ENCODE measurements at places on chromosomes 2 and 18.

GRCh38 chr2:144414324-144414845 is 105.5 kb downstream of the ZEB2 start:
- no peak for DNase-seq

DNA sequence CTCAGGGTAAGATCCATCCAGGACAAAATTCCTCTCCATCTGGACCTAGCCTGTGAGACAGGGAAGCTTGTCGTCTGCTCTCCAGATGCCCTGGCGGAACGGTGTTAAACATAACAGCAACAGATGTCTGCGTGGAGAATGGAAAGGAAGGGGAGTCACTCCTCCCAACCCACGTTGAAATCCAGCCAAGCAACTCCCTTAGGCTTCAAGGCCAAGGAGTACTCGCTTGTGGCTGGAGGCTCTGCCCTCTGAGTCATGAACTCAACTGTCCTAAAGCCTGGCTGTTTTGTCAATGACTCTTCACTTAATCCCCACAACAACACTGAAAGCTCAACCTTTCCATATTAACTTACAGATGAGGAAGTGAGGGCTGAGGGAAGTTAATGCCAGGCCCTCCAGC is 42.2 kb downstream of the TPO start:
- DNase-seq = no peak

DNA sequence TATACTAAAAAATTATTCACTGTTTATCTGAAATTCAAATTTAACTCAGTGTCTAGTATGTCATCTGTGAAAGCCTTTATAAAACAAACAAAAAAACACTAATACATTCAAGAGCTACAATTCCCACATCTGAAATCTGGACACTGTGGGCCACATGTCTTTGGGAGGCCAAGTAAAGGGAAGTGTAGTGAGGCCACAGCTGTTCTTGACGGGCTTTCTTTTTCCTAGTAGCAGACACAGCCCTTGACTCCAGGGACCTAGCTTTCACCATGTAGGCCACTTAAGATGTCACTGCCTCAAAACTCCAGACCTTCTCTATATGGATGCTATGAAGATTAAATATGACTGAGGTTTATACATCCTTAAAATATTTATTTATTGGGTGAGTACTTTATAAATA is 91.1 kb downstream of the RBMS1 start:
- DNase-seq = no peak

GRCh38 chr2:100817388-100817985 is 2.5 kb upstream of the NPAS2 start:
- DNase-seq = no peak

- DNase-seq = no peak
These were observed 79.2 kb upstream of the CDH2 start for GRCh38 chr18:28256166-28256565.

- DNase-seq = no peak
These were observed 35.7 kb upstream of the MAT2A start for GRCh38 chr2:85503168-85503850.

GRCh38 chr18:46001892-46002291 is 34.8 kb upstream of the EPG5 start:
- DNase-seq = no peak

GRCh38 chr2:166803373-166804000 is 84.8 kb upstream of the XIRP2 start:
- DNase-seq = no peak

GRCh38 chr2:39304200-39304599 is 60.4 kb upstream of the CDKL4 start:
- no peak for DNase-seq

- DNase-seq = no peak
These were observed 599.9 kb downstream of the TMEM182 start for GRCh38 chr2:103361712-103362111.

DNA sequence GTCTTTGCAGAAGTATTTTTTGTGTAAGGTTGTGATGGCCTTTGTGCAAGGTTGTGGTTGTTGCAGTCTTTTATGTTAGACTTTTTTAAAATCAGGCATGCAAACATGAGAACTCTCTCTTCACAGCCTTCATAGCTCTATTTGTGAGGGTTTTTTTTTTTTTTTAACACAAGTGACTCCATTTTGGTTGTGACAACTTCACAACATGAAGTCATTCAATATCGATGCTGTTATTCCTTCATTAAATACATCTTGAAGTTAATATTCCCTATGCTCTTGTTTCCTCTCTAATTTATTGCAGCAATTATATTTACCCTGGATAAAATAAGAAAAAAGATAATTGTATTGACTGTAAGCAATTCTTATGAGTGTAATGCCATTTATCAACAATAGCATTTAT is 35.5 kb downstream of the DHRS9 start:
- no peak for DNase-seq

- no peak for DNase-seq
These were observed 19.1 kb downstream of the COL3A1 start for GRCh38 chr2:188993247-188993646.

DNA sequence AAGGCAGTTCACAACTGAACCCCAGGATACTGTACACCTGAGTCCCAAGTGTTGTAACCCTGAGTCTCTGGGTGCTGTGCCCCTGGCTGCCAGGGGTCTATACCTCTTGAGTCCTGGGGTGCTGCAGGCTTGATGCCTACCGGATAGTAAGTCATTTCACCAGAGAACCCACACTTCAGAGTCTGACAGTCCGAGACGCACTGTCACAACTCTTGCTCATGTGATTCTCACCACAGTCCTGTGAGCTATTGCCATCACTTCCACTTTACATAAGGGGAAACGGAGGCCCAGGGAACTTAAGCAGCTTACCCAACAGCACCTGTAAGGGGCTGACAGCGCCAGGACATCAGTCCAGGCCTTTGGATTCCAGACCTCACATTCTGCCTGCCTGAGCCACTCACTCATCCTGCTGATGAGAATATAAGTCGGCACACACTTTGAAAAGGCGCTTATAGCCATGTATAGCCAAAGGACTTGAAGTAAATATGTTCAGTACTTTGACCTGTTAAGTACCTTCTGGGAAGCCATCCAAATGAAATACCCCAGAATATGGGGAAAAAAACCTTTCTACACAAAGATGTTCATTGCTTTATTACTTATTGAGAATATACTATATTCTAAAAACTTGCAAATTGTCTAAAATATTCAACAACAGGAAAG is 180.7 kb upstream of the ID2 start:
- DNase-seq = no peak

DNA sequence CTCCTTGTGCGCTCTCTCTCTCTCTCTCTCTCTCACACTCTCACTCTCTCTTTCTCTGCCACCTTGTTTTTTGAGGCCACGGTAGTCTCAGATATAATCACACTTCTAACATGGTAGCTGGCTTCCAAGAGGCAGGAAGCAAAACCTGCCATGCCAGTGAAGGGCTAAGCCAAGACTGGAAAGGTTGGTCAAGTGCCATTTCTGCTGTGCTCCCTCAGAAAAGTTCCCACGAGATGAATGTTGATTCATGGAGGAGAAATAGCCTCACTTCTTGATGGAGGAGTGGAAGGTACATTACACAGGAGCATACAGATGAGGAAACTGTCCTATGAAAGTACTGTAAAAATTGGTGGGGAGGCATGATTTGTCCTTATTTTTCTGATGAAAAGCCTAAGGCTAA is 237.9 kb downstream of the XIRP2 start:
- DNase-seq = no peak

GRCh38 chr2:55511508-55512124 is 7.9 kb upstream of the CFAP36 start:
- DNase-seq = no peak

GRCh38 chr2:104033399-104033798 is 820.5 kb upstream of the POU3F3 start:
- no peak for DNase-seq

DNA sequence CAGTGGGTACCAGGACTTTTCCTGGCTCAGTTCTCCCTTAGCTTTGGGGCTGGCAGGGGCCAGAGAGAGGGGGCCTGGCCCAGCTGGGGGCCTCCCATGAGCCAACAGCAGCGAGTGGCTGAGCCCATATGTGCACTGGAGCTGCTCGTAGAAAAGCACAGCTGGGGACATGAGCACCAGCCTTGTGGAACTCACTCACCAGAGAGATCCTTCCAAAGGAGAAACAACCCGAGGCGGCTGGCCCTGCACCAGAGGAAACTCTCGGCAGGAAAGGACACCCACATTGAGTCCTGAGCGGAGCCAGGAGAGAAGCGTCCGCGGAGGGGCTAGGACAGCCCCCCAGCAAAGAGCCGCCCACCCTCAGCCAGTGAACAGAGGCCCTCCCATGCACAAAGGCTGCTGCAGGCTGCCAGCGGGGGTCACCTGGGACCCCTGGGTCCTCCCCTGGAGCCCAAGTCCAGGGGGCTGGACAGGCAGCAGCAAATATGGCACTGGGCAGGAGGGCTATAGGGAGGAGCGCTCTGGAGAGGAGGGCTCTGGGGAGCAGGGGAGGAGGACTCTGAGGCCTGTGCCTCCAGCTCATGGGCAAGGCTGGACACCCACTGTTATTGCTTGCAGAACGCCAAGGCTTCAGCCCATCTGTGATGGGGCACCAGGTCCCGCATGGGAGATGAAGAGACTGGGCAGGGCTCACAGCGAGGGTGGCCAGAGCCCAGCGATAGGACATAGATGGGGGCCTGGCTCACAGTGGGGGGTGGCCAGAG is 42.1 kb upstream of the SNED1 start:
- DNase-seq = peak; percentile 5

- no peak for DNase-seq
These were observed 1.6 kb downstream of the CASP8 start for GRCh38 chr2:201261906-201262305.

GRCh38 chr2:68110102-68110501 is 47.3 kb upstream of the C1D start:
- no peak for DNase-seq

- no peak for DNase-seq
These were observed 29.6 kb downstream of the ARHGAP15 start for GRCh38 chr2:143158551-143159485.

DNA sequence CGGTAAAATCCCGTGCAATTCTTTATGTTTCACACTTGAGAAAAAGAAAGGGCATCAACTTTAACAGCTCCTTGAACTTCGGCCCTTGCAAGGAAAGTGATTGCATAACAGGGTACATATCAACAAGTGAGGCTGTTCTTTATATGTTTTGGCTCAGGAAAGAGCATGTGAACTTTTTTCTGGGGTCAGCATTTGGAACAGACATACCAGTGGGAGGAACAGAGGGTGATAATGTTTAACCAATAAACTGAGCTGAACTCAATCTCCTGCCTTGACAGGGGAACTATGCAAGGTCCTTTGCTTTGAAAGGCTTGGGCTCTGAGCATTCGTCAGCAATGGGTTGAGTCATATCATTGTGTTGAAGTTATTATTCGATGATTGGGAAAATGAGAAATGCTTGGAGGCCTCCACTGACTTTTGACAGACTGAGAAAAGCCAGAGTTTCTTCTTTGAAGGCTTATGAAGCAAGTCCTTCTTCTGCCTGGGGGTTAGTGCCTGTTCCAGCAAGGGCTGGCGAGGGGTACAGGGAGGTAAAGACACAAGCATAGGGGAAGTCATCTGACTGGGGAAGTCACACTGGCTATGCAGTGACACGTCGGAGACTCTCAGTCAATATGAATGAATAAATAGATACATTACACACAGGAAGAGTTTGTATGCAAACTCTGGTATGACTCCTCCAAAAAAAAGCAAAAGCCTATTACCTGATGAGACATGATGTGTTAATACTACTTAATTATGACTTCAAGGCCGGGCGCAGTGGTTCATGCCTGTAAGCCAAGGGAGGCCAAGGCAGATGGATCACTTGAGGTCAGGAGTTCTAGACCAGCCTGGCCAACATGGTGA is 57.2 kb downstream of the CYB5A start:
- no peak for DNase-seq

DNA sequence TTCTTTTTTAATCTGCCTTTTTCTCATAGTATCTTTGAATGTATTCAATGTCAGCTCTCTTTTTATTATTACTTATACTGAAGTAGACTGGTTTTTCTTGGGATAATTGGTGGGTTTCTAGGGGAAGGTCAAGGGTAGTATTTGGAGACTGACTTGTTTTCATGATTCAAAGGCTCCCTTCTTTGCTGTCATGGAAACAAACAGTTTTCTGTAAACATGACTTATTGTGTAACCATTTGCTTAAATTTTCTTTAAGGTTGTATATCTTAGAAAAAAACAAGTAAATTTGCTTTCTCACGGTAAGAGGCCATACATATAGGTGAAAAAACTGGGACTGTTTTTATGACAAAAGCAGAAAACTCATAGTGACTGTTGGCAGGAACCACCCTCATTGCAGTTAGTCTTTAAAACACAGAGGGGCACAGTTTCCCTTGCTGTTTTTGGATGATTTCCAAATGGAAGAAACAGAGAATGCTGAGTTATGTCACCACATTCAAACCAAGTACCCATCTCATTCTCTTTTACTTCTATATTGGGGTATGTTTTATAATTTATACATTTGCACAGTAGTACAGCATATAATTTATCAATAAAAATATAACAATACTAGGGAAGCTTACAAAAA is 5.8 kb upstream of the RDH14 start:
- no peak for DNase-seq

DNA sequence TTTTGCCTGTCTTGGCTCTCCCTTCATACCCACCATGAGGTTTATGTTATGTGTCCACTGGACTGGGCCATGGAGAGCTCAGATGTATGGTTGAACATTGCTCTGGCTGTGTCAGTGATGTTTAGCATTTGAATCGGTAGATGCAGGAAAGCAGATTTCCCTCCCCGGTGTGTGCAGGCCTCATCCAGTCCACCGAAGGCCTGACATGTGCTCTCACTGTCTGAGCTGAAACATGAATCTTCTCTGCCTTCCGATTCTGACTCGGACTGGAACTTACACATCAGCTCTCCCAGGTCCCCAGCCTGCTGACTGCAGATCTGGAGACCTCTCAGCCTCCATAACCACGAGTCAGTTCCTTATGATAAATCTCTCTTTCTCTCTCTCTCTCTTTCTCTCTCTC is 72.4 kb upstream of the SLC66A3 start:
- DNase-seq = no peak

GRCh38 chr2:117948615-117949014 is 65.3 kb downstream of the CCDC93 start:
- DNase-seq = no peak

GRCh38 chr18:74148543-74149070 is 284 bp downstream of the TIMM21 start:
- no peak for DNase-seq

- DNase-seq = no peak
These were observed 4.0 kb downstream of the YES1 start for GRCh38 chr18:808086-808485.

- no peak for DNase-seq
These were observed 160.4 kb downstream of the KLHL29 start for GRCh38 chr2:23545396-23545795.

- no peak for DNase-seq
These were observed 380.3 kb downstream of the NRXN1 start for GRCh38 chr2:50651676-50652075.

DNA sequence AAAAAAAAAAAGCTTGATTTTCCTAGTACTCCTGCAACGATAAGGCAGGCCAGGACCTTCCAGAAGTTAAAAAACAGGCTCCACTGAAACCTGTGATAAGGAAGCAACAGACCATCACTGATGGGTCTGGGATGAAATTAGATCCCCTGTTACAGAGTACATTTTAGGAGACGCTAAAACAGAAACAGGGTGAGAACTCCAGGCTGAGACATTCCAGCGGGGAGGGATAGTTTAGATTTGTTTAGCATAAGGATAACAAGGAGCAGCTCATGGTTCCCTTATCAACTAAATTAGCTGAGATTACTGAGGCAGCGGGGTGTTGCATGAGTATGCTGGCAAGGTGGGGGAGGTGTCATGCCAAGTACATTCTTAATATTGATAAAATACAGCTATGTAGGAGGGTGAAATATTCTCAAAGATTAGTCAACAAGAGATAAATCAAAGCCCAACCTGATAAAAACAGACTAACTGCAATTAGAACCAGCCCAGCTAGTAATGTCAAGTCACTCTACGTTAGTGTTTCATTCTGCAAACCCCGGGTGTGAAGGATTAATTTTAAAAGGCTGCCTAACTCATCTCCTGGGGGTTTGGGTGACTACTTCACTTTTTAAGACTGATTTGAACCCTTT is 75.0 kb upstream of the BZW1 start:
- DNase-seq = no peak

Data from activated CD4-positive, alpha-beta T cell treated with anti-CD3 and anti-CD28 coated beads for 1 hour (primary cell).